RPMI7951 (cell line): ENCODE measurements at places on chromosomes 12 and 14. TPM values are rescaled to one million over a fixed set of nuclear protein-coding genes. Genes with fewer than 3 reads are reported as not detected.
A peak's percentile ranks its signal among the peaks of the same experiment; 100 is the strongest.

- DNase-seq = no peak
These were observed 270.6 kb downstream of the TTC8 start for GRCh38 chr14:89095036-89095435.

- DNase-seq = no peak
These were observed 277.1 kb downstream of the FOXG1 start for GRCh38 chr14:29043737-29044136.

Gene OVCH1
- not detected in 2 replicates for total RNA-seq

- DNase-seq = peak; percentile 48
These were observed 238.5 kb downstream of the CACNA1C start for GRCh38 chr12:2291182-2291832.

- peak; percentile 100 for DNase-seq
These were observed 26.3 kb upstream of the BCDIN3D start for GRCh38 chr12:49868952-49869815.

- DNase-seq = no peak
These were observed 125.0 kb upstream of the CCND2 start for GRCh38 chr12:4148418-4149056.

GRCh38 chr14:54443981-54444380, 2.8 kb upstream of the CNIH1 start:
- DNase-seq = no peak
